ENCODE measurements at places on chromosomes 12 and 14.
A peak's percentile ranks its signal among the peaks of the same experiment; 100 is the strongest.

GRCh38 chr12:124913474-124914391 lies 717 bp downstream of the UBC start:
- DNase-seq: peak; percentile 67

- DNase-seq: no peak
Observed at GRCh38 chr12:128794661-128795529, 28.9 kb downstream of the SLC15A4 start.

DNA sequence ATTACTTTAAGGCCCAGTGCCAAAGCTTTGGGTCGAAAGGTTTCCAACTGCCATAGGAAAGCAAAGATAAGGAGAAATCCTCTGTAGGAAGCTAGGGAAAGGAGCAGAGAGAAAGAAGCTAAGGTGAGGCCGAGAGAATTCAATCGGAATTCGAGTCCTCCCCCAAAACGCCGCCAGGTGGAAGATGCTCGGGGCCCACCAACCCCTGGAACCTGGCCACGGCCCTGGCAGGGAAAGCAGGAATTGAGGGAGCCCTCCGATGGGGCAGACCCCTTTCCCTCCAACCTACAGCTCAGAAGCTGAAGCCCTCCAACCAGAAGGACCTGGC lies 498 bp downstream of the GMFB start:
- no peak for DNase-seq

DNA sequence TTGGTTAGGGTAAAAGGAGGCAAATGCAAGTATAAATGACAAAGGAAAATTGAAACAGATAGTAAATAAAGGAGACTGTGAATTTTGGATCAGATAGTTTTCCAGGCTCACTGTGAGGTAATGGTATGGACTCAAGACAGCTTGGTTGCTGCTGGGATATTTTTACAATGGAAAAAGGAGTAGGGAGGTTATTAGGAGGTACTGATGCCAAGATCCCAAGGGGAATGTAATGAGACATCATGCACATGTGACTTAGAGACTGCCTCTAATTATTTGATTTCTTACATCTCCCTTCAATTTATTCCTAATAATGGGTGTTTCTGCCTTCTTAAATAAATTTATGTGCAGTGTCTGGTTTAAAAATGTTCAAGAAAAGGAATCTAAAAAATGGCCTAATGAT lies 56.9 kb downstream of the TAOK3 start:
- no peak for DNase-seq

DNA sequence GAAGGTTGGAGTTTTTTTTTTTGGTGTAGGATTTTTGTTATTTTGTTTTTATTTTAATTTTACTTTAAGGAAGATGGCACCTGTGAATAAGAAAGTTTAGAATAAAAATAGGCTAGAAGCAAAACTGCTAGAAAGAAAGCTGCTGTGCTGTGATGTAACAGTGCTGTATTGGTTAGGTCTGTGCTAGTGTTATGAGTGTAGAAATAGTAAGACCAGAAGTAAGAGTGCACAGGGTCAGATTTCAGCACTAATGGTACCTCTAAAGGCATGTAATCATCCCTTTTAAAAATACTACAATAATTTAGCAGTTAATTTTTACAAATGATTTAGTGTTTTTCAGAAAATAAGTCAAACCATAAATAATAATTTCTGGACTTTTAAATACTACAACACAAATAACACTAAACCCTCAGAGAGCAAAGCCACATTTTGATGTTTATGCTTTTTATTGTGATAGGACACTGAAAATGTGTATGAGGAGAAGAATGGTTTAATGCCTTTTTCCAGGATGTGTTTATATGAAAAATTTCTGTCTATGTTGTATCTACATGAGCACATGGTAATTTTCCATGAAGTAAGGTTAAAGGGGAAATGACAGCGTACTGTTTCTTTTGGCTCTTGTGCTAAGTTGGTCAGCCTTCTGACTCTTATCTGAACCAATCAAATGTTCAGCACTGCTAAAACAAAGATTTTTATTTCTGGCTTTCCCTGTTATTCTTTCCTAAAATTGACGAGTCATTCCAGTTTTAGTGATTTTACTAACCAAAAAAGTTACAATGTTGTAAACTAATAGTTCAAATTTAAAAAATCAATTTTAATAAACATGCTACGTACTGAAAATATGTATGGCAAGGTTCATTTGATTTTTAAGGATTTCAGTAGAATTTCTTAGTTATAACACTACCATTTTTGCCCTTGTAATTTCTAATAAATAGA lies 96.1 kb downstream of the PPHLN1 start:
- peak; percentile 32 for DNase-seq

DNA sequence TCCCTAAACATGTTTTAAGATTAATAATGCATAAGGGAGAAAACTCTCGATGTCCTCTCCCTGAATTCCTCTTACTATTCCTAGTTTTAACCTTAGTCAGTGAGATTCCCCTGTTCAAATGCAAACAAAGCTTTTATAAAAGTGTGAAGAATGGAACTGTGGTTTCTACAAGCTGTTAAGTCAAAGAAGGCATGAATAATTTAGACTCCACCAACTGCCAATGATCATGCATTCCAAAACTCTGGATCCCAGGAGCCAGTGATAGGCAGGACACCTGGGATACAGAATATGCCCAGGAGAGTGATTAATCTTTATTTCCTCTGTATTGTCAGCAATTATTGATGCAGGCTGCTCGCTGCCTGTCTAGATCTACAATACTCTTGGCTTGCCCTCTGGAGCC lies 190.3 kb upstream of the ATF7IP start:
- DNase-seq: no peak

GRCh38 chr12:26918321-26919215 lies 19.2 kb downstream of the INTS13 start:
- DNase-seq: peak; percentile 12

DNA sequence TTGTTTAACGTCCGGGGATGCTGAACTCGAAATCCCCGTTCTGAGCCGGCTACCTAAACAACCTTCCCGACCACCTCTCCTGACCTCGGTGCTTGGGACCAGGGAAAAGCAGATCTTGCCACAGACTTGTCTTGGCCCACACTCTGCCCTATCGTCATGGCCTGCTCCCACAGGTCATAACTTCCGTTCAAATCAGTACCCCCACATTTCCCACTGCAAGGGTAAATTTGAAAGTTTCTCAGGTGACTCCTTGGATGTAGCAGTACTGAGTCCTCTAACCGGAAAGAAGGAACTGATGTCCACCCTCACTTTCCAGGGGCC lies 612 bp upstream of the RBM23 start:
- no peak for DNase-seq

GRCh38 chr12:94336211-94336925 lies 123.3 kb downstream of the CEP83 start:
- no peak for DNase-seq

- no peak for DNase-seq
Observed at GRCh38 chr12:108613548-108613947, 15.7 kb upstream of the TMEM119 start.

- peak; percentile 41 for DNase-seq
Observed at GRCh38 chr12:91620992-91621391, 438.4 kb upstream of the DCN start.

DNA sequence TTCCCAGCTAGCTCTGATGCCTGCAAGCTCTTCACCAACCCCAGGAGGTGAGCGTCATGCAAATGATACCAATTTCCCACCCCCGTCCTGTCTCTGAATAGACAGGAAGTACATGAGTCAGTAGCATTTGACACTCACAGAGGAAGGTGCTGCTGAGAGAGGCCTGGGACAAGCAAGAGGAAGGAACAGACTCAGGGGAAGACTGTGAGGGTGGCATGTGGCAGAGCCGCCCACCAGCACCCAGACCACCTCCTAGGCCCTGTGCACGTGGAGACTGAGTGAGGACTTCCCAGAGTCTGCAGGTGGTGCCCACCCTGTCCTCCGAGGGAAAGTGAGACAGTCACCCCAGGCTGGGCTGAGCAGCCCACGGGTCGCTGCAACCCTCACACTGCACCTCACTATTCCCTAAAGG lies 199.5 kb upstream of the SFSWAP start:
- peak; percentile 10 for DNase-seq

GRCh38 chr12:119369161-119369560 lies 34.6 kb downstream of the CCDC60 start:
- DNase-seq: no peak

GRCh38 chr12:77133566-77133965 lies 68.2 kb upstream of the E2F7 start:
- DNase-seq: peak; percentile 60

DNA sequence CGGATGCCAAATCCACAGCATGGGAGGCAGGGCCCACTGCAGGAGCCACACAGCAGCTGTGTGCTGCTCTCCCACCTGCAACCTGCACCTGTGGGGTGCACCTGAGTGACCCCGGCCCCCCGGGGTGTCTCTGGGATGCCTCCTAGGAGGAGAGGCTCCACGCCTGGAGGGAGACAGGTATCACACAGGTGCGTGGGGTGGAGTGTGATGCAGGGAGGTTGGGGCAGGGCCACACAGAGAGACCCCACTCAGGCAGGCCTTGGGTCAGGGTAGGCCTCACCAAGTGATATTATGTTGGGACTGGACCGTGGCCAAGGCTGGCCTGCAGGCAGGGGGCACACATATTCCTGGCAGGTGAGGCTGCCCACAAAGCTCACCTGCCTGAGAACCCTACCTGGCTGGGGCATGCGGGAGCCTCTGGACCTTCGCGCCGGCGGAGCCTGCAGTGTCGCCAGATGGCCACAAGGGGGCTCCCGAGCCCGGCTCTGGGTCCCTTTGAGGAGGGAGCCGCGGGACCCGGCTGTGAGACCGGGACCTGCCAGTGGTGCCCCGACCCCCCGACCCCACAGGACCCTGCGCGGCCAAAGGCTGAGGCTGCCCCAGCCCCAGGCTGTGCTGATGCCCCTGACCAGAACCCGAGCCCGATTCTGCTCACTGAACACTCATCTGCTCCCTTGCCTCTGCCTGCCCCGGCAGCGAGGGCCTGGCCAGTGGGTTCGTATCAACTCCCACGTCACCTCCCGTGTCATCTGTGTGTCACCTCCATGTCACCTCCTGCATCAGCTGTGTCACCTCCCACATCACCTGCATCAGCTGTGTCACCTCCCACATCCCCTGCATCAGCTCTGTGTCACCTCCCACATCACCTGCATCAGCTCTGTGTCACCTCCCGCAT lies 11.4 kb downstream of the TMEM121 start:
- no peak for DNase-seq

DNA sequence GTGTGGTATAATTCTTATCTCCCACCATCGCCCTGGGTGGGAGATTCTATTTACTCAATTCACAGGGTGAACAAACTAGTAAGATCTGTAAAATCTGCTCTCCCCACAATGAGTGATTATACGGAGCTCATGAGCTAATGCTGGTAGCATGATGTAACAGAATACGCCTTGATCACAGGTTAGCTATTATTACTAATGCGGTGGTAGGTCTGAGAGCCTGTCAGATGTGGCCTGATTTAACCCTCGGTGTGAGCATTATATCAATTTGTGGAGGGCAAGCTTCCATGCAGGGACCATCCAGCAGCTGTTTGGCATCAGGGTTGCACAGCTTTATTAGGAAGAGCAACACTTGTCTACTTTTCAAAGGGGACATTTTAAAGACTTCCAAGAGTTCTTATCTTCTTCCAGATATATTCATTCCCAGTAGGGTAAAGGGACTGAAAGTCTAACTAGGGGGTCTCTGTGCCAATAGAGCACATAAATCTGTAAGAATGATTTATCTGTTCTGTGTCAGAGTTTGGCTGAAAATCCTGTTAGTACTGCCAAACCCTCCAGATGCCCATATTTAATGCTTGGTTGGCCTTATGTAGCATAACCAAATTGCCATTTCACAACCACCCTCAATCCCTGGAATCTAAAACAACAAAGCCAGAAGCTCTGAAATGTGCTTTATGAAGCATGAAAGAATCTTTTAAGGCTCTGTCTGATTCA lies 18.7 kb downstream of the TSHR start:
- DNase-seq: peak; percentile 83

DNA sequence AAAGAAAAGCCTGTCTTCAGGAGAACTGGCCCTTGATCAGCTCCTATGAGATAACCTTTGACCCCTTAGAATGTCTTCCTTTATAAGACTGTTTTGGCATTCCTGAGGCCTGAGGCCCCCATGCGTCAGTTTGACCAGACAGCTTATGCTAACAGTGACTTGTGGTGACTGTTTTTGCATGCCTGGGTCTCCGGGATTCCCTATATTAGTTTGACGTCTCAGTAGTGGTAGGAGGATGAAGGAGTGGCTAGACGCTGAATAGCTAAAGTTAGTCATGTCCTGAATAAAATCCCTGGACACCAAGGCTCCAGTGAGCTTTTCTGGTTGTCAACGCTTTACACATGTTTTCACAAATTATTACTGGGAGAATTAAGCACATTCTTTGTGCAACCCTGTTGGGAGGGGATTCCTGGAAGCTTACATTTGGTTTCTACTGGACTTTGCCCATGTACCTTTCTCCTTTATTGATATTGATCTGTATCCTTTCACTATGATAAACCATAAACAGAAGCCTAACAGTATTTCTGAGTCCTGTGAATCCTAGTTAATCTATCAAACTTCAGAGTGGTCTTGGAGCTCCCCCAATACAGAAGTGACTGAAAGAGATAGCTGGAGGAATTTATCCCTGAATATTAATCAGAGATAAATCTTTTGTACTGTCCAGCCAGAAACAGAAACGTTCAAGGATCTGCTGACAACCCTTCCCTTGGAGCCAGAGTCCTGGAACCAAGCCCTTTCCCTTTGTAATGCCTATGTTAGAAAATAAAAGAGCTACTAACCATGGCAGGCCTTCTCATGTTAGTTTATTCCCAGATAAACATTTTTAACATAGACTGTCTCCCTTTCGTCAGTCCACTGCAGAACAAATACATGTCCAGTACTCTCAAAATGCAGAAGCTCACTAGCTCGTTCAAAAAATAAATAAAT lies 479.2 kb downstream of the RPS29 start:
- DNase-seq: peak; percentile 32

DNA sequence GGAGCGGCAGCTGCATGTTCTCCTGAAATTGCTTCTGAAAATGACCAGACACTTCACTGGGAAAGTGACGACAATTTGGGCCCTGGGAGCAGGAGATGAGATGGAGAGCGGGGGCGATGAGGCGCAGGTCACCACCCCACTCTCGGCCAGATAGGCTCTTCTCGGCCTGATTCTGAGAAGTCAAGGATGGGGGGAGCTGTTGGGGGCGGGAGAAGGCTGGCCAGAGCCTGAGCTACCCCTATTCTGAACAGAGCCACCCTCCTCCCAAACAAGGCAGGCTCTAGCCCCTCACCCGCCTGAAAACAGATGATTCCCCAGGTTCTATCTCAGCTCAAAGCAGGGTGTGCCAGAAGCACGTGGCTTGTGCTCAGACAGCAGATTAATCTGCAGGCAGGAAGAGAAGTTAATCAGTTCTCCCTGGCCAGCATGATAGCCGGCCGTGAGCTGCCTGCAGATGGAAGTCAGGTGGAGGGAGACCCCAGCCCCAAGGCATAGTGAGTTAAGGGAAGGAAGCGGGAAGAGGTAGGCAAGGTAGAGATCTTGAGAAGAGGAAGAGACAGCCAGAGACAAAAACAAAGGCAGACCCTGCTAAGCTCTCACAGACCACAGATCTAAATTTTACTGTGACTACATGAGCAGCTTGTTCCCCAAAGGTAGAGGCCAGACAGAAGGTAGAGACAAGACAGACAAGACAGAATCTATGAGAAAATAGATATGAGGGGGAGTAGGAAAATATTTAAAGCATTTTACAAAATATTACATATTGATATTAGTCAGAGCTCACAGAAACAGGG lies 10.9 kb upstream of the TAC3 start:
- no peak for DNase-seq

All from fibroblast of skin of abdomen (primary cell).